ENCODE measurements at places on chromosomes 2 and 18.
A peak's percentile ranks its signal among the peaks of the same experiment; 100 is the strongest.

DNA sequence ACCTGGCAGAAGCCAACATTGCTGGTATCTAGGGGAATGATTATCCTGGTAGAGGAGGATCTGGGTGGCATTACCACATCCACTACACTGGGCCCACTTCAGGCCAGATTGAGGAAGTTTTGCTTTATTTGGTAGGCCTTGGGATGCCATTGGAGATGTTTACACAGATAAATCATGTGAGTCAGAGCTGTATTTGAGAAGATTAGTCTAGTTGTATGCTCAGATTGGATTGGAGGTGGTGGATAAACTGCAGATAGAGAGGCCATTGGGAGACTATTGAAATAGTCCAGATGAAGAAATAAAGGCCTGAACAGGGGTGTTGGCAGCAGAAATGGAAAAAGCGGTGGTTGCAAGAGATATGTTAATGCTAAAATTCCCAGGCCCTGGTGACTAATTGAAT, 81.5 kb downstream of the EFEMP1 start:
- DNase-seq: no peak

- no peak for DNase-seq
Measured at GRCh38 chr18:5964996-5965395, 69.7 kb upstream of the TMEM200C start.

DNA sequence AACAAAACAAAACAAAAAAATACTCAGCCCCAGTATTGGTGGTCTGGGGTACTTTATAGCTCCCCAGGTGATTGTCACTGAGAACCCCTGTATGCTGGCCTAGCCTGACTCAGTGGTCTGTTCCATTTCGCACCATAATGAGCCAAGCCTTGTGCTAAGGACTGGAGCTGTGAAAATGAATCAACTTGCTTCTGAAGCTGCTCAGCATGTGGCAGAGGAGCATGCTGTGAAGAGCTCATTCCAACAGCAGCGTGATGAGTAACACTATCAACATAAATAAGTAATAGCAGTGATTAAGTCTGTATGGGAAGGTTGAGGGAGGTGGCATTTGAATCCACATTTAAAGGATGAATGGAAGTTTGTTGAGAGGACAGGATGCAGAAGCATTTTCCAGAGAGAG, 67.2 kb upstream of the ATL2 start:
- no peak for DNase-seq

DNA sequence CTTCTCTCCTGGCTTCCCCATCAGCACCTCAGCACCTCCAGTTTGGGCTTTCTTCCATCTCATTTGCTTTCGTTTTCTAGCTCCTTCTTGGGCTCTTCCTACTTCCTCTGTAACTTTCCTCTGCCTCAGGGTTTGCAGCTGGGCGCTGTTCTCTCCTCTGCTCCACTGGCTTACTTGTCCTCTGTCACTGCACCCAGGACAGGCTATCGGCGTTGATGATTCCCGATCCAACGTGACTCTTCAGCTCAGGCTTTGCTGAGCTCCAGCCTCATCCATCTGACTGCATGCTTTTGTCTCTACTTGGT, 362.4 kb downstream of the CYRIA start:
- DNase-seq: no peak

GRCh38 chr2:25177211-25177611, 8.8 kb upstream of the POMC start:
- DNase-seq: no peak

DNA sequence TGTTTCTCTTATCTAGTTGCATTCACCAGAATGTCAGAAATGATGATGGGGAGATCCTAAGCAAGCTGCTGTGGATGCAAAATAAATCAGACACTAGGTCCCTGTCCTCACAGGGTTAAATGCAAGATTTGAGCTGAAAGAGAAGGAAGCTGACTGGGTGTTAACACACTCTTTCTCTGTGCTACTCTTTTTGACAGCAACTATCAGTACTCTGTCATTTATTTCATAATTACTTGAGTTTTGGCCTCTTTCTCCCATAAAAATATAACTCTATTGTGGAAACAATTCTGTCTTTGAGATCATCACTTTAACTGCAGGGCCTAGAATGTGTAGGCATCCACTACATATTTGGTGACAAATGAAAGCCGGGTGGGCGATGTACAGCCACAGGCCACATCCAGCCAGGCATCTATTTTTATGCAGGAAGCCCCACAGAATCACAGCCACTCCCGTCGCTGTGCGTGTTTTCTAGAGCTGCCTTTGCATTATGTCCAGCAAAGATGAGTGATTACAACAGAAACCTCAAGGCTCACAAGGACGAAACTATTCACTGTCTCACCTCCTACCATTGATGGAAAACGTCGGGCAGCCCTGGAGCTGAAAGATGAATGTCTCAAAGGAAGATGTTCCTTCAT, 849.0 kb downstream of the RNF144A start:
- DNase-seq: no peak

DNA sequence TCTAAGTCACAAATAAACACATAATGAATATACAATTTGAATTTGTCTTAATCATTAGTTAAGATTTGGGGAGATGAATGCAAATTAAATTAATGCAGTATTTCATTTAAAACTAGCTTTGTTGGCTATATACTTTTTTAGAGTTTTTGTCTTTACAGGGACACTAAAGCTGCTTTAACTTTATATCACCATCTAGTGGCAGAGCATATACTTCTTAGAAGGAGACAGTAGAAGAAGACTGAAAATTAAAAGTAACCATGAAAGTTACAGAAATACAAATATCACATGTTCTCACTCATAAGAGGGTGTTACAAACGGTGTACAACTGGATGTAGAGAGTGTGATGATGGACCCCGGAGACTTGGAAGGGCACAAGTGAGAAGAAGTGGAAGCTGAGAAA, 268.3 kb upstream of the NETO1 start:
- peak; percentile 12 for DNase-seq

- no peak for DNase-seq
Measured at GRCh38 chr2:30666266-30666874, 140.9 kb downstream of the CAPN13 start.

DNA sequence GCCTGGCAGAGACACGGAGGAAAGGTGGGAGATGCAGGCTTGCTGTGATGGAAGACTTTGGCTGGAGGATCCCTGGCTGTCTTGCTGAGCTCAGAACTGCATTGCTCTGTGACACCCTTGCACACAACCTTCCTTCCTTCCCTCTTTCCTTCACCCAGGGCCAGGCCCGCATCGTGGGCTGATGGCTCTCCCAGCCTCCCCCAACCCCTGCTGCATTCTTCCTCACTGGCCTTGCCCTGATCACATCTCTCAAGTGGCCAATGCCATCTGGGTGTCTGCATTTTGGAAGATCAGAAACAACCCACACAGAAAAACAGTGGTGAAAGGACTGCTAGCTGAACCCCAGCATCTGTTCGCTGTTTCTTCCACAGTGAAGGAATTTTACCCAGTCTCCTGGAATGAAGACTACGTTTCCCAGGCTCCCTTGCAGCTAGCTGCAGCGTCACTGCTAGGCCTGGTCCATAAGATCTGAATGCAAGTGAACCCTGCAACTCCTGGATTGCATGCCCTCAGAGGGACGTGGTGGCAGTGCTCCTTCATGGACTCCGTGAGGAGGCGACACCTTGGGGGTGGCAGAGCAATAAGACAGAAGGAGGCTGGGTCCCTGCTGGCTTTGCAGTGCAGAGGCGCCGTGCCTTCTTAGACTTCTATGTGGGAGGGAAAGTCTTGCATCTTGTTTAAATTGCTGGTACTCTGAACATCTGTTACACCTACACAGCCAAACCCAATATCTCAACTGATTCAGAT, 78.9 kb upstream of the YWHAQ start:
- DNase-seq: no peak

GRCh38 chr2:183536290-183536689, 412.0 kb downstream of the NUP35 start:
- no peak for DNase-seq

DNA sequence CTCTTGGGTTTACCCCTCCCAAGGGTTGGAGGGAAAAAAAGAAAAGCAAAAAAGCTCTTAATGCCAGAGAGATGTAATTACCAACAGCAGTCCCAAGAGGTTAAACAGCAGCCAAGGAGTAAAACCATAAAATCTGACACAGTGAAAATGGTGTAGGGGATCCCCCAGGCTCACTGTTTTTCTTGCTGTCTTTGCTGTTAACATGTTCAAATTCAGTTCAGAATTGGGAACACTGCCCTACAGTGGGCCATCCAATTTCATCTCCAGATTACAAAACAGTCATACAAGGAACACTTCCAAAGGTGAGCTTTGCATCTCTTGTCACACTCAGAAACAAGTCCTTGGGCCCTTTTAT, 54.5 kb downstream of the PLEKHM3 start:
- no peak for DNase-seq

- DNase-seq: no peak
Measured at GRCh38 chr2:105822186-105822585, 77.5 kb downstream of the NCK2 start.

DNA sequence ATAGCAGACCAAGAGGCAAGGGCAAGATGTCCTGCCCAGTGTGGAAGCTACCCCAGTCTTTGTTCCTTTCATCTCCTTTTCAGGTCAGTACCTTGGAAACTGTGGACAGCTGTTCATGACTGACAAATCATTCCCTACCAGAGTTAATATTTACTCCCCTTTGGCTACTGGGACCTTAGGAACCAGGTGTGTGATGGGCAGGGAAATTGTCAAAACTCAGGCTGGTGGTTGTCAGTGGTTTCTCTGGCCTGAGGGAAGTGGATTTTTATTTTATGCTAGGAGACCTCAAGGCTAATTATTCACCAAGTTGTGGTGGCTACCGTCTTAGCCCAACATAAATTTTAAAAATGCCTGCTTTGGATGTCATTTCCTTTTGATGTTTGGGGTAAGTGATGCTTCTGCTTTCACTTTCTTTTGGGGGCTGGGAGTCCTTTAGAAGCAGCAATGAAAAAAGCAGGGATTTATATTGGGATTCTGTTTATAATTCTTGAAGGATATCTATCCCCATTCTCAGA, 119.3 kb downstream of the SETBP1 start:
- no peak for DNase-seq

GRCh38 chr2:47520302-47520630, 117.3 kb downstream of the MSH2 start:
- DNase-seq: peak; percentile 52

- peak; percentile 85 for DNase-seq
Measured at GRCh38 chr2:174597345-174598047, at the start of gene WIPF1. Gene WIPF1, minus strand, starts transcription at chr2:174597804. Its CDS starts 12,231 bp downstream, at chr2:174585573.

DNA sequence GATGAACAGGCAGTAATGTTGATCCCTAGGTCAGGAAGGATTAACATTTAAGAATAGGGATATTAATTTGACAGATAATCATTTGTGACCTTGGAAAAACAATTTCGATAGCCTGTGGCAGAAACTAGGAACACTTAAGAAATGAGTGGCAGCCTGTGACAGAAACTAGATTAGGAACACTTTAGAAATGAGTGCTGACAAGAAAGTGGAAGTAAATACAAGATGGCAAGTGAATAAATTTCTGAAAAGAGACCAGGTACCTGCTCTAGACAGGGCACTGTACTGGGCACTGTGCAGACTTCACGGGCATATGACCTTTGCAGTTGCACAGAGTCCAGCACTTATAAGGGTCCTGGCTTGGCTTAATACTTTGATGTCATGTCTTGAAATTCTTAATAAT, 5.5 kb upstream of the HNRNPA3 start:
- no peak for DNase-seq

- DNase-seq: no peak
Measured at GRCh38 chr2:12391116-12391515, 325.6 kb upstream of the TRIB2 start.

- DNase-seq: no peak
Measured at GRCh38 chr2:95024371-95024770, 1.1 kb upstream of the MAL start.

- no peak for DNase-seq
Measured at GRCh38 chr2:134466141-134466540, 212.3 kb downstream of the MGAT5 start.

GRCh38 chr2:196293751-196294515, 122.6 kb upstream of the STK17B start:
- no peak for DNase-seq

GRCh38 chr2:44817256-44817655, 124.2 kb upstream of the SIX3 start:
- DNase-seq: no peak

- DNase-seq: no peak
Measured at GRCh38 chr2:200177971-200178911, 128.3 kb upstream of the SPATS2L start.

DNA sequence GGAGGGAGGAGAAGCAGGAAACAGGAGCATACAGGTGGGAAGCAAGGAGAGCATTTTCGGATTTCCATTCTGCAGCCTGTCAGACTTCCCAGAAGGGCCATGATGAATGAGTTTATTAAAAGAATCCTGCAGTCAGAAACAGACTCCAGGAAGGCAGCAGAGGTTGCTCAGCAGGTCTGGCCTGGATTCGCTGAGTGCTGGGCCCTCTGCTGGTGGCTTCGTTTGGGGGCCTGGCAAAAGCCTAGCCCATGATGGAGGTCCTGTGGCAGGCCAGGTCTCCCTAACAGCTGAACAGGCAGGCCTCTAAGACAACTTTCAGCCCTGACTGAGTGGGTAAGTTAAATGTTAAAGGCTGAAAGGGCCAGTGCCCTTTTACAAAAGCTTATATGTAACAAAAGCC, 108.2 kb upstream of the CAPN13 start:
- DNase-seq: no peak

- no peak for DNase-seq
Measured at GRCh38 chr2:105244451-105244850, 2.9 kb downstream of the GPR45 start.

DNA sequence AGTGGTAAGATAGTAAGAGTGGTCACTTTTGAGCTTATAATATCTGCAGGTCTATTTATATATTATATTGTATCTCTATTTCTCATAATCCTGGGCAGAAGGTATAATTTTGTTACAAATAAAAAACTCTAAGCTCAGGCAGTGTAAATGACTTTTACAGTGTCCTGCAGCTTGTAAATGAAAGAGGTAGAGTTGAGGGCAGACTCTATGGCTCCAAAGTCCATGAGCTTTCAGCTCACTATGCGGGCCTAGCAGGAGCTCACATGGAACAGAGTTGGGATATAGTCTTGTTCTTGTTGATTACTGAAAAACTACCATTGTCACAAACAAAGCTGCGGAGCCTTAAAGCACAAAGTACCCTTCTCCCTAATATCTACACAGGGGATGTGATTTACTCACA, 361.4 kb downstream of the LNPK start:
- DNase-seq: no peak

- no peak for DNase-seq
Measured at GRCh38 chr18:40902436-40902835, 1052.6 kb upstream of the PIK3C3 start.

- no peak for DNase-seq
Measured at GRCh38 chr2:129239141-129239540, 740.3 kb upstream of the RAB6C start.

DNA sequence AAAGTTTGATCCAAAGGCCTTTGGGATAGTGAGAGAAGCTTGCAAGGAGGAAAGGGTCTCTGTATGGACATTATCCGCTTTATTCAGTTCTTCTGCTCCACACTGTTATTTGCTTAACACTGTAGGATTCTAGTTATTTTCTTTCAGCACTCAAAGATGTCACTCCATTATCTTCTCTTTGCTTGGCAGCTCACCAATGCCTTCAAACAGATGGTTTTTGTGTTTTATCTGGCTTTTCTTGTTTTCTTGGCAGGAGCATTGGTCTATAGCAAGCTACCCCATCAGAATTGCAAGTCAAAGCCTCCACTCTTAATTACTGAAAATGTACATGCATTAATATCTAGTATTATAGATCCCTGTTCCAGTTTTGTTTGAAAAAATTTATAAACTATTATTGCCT, 138.8 kb downstream of the EVA1A start:
- no peak for DNase-seq

GRCh38 chr2:2021995-2022394, 277.7 kb upstream of the PXDN start:
- no peak for DNase-seq

Data from AML-193 (cell line).